ENCODE measurements at places on chromosomes 11 and 22. TPM values are rescaled to one million over a fixed set of nuclear protein-coding genes. Genes with fewer than 3 reads are reported as not detected.

AAMDC gene
- polyA plus RNA-seq = 51.5 TPM

EFEMP2 gene
- polyA plus RNA-seq = 4.7 TPM

LMO2 gene
- polyA plus RNA-seq = 2.5 TPM

CATSPER1 gene
- not detected for polyA plus RNA-seq

PRCP gene
- 6.7 TPM for polyA plus RNA-seq

GAS2 gene
- polyA plus RNA-seq = 3.1 TPM

DAGLA gene
- polyA plus RNA-seq = 6.2 TPM

SLC22A25 gene
- 0.01 TPM for polyA plus RNA-seq

CFL1 gene
- polyA plus RNA-seq = 854 TPM

L3MBTL2 gene
- polyA plus RNA-seq = 15.8 TPM

TH gene
- polyA plus RNA-seq = not detected

SCGB1A1 gene
- polyA plus RNA-seq = 4.6 TPM

PKNOX2 gene
- 2.5 TPM for polyA plus RNA-seq

ACTN3 gene
- polyA plus RNA-seq = not detected

MMP7 gene
- polyA plus RNA-seq = not detected

TMEM191C gene
- polyA plus RNA-seq = 6.0 TPM

RIMBP3B gene
- 0.07 TPM for polyA plus RNA-seq

DDX6 gene
- 26.4 TPM for polyA plus RNA-seq

CRYBB3 gene
- 0.91 TPM for polyA plus RNA-seq

MPEG1 gene
- 8.8 TPM for polyA plus RNA-seq

MMP11 gene
- polyA plus RNA-seq = 16.8 TPM

SLC29A2 gene
- polyA plus RNA-seq = 16.2 TPM

MMP13 gene
- polyA plus RNA-seq = not detected

EMSY gene
- 5.4 TPM for polyA plus RNA-seq

ANGPTL5 gene
- 0.18 TPM for polyA plus RNA-seq

ETS1 gene
- 13.8 TPM for polyA plus RNA-seq

OR51T1 gene
- polyA plus RNA-seq = not detected

BSX gene
- not detected for polyA plus RNA-seq

SLC22A12 gene
- polyA plus RNA-seq = not detected

ATL3 gene
- polyA plus RNA-seq = 4.6 TPM

FANCF gene
- 14.5 TPM for polyA plus RNA-seq

PDGFB gene
- 0.22 TPM for polyA plus RNA-seq

CCDC116 gene
- polyA plus RNA-seq = 0.21 TPM

DEFB131B gene
- polyA plus RNA-seq = not detected

KDELR3 gene
- polyA plus RNA-seq = 6.5 TPM

BTBD18 gene
- not detected for polyA plus RNA-seq

RBM4B gene
- polyA plus RNA-seq = 12.5 TPM

OR52A1 gene
- not detected for polyA plus RNA-seq

RFPL1 gene
- polyA plus RNA-seq = not detected

CTSW gene
- 3.5 TPM for polyA plus RNA-seq

MMP10 gene
- 0.37 TPM for polyA plus RNA-seq

C11orf87 gene
- polyA plus RNA-seq = 0.01 TPM

SAA4 gene
- not detected for polyA plus RNA-seq

PGA4 gene
- polyA plus RNA-seq = 7.2 TPM

GVQW3 gene
- polyA plus RNA-seq = 5.4 TPM

ANO5 gene
- 7.8 TPM for polyA plus RNA-seq

All from small intestine (tissue), 16 donors.